ENCODE measurements at places on chromosomes 4 and X. TPM values are rescaled to one million over a fixed set of nuclear protein-coding genes. Genes with fewer than 3 reads are reported as not detected.

HOPX gene
- 27.5 TPM for total RNA-seq

SPANXA2 gene
- total RNA-seq: not detected

EGF gene
- not detected for total RNA-seq

KIT gene
- total RNA-seq: 2.6 TPM

STK26 gene
- total RNA-seq: 37.8 TPM

DNA sequence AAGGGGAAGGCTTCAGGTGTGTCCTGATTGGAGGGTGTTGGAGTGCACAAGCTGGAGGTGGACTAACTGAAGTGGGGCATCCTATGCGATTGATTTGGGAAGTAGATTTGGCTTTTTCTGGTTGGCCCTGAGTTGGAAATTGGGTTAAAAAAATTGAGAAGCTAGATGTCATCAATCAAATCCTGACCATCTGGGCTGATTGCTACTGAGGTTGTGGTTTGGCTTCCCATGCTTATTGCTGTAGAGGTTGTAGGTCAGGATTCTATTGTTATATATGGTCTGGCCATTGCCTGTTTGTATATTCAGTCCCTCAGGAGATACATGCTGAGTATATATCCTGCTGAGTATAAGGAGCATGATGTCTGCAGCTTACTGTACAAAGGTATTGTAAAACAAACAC lies 7.7 kb upstream of the ZNF81 start:
- H3K27ac ChIP-seq: no peak overlapping the region
- no peaks in the 10 kb centered on the region for H3K4me1 ChIP-seq
- DNase-seq: no peak
- H3K27me3 ChIP-seq: no peaks in the 10 kb centered on the region

- H3K4me3 ChIP-seq: no peak overlapping the region
- H3K27ac ChIP-seq: no peak overlapping the region
- no peaks in the 10 kb centered on the region for H3K4me1 ChIP-seq
- H3K36me3 ChIP-seq: no peaks in the 10 kb centered on the region
- no peaks in the 10 kb centered on the region for H3K27me3 ChIP-seq
Measured at GRCh38 chr4:174681723-174682300, 147.2 kb downstream of the GLRA3 start.

DNA sequence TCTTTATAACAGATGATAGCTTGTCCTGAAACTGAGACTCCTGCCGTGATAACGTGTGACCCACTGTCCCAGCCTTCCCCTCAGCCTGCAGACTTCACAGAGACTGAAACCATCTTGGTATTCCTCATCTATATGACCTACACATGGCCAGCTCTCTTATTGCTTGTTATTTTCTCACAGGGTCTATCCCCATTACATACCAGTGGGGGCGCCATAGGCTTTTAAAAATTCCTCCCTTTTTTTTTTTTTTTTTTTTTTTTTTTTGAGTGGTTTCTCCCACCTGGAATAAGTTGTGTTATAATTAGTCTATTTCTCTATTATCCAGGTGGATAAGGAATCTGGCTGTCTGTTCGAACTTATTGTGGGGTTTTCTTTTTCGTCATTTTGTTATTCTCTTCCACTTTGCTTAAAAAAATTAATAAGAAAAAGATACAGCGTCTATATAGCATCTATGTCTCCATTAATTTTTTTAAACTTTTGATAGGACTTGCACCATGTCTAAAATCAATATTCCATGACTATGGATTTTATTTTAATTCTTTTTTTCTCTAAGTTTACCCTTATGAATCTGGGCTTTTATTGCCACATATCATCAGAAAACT lies 47.2 kb downstream of the GYG2 start:
- no peak overlapping the region for H3K4me3 ChIP-seq
- no peaks in the 10 kb centered on the region for H3K27me3 ChIP-seq
- H3K4me1 ChIP-seq: no peaks in the 10 kb centered on the region
- DNase-seq: no peak
- no peaks in the 10 kb centered on the region for H3K36me3 ChIP-seq
- no peak overlapping the region for H3K27ac ChIP-seq

DNA sequence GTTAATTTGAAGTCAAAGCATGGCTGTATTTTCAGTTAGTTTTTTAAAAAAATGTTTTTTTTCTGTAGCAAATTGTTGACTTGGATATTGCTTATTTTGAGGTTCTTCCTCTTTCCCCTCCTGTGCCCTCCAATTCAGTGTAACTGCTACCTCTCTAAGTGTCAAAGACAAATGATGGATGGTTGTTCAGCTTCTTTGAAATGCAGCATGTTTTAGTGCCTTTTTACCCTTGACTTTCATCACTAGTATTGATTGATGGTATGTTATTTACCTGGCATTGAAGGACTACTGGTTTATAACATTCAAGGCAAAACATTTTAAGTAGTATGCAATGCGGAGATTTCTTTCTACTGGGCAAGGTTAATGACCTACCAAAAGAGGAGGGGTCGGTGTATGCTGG lies 281.0 kb upstream of the FAT1 start:
- H3K4me3 ChIP-seq: no peak overlapping the region
- no peaks in the 10 kb centered on the region for H3K27me3 ChIP-seq
- no peaks in the 10 kb centered on the region for H3K4me1 ChIP-seq
- no peak for DNase-seq

- H3K36me3 ChIP-seq: no peaks in the 10 kb centered on the region
- H3K4me1 ChIP-seq: no peaks in the 10 kb centered on the region
- peaks cover 5% of the 10 kb centered on the region for H3K27me3 ChIP-seq
- H3K27ac ChIP-seq: no peak overlapping the region
Measured at GRCh38 chrX:39826813-39827543, 270.8 kb downstream of the BCOR start.

- H3K4me3 ChIP-seq: no peak overlapping the region
- no peak for DNase-seq
- H3K36me3 ChIP-seq: no peaks in the 10 kb centered on the region
- H3K27me3 ChIP-seq: no peaks in the 10 kb centered on the region
- no peak overlapping the region for H3K27ac ChIP-seq
Measured at GRCh38 chr4:71294301-71294700, 44.5 kb upstream of the SLC4A4 start.

DNA sequence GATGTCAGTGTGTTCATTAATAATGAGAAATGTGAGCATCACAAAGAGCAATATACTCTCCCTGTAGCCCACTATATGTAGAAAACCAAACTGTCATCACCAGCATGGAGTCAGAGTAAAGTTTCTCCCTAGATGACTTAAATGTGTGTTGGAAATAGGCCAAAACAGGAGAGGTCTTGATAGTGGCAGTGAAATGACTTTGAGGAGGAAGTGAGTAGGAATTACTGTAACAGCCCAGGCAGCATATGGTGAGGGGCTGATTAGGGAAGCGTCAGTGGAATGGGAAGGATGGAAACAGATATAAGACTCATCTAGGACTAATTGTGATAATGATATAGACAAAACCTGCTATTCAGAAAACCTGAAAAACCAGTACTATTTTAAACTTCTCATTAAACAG lies 83.9 kb downstream of the ATXN3L start:
- H3K27me3 ChIP-seq: no peaks in the 10 kb centered on the region
- no peak for DNase-seq
- H3K4me1 ChIP-seq: no peaks in the 10 kb centered on the region
- no peaks in the 10 kb centered on the region for H3K36me3 ChIP-seq
- no peak overlapping the region for H3K4me3 ChIP-seq
- H3K27ac ChIP-seq: no peak overlapping the region

DNA sequence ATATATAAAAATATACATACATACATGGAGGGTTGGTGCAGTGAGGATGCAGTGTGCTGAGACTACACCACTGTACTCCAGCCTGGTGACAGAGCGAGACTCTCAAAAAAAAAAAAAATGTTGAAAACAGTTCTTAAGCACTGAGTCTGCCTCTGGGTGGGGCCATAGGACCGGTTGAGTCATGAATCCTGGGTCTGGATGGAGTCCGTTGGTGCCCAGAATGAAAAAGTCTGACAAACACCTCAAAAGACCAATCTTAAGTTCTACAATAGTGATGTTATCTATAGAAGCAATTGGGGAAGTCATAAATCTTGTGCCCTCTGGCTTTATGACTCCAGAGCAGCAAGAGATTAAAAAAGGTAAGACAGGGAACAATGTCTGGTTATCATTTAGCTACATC lies 70.4 kb downstream of the FGFBP1 start:
- no peaks in the 10 kb centered on the region for H3K4me1 ChIP-seq
- no peak overlapping the region for H3K4me3 ChIP-seq
- DNase-seq: no peak
- H3K27me3 ChIP-seq: no peaks in the 10 kb centered on the region
- H3K27ac ChIP-seq: no peak overlapping the region
- H3K36me3 ChIP-seq: no peaks in the 10 kb centered on the region

GRCh38 chr4:149801416-149801815 lies 14.2 kb downstream of the IQCM start:
- DNase-seq: no peak
- H3K4me3 ChIP-seq: no peak overlapping the region
- no peaks in the 10 kb centered on the region for H3K27me3 ChIP-seq
- H3K27ac ChIP-seq: no peak overlapping the region
- H3K36me3 ChIP-seq: no peaks in the 10 kb centered on the region

DNA sequence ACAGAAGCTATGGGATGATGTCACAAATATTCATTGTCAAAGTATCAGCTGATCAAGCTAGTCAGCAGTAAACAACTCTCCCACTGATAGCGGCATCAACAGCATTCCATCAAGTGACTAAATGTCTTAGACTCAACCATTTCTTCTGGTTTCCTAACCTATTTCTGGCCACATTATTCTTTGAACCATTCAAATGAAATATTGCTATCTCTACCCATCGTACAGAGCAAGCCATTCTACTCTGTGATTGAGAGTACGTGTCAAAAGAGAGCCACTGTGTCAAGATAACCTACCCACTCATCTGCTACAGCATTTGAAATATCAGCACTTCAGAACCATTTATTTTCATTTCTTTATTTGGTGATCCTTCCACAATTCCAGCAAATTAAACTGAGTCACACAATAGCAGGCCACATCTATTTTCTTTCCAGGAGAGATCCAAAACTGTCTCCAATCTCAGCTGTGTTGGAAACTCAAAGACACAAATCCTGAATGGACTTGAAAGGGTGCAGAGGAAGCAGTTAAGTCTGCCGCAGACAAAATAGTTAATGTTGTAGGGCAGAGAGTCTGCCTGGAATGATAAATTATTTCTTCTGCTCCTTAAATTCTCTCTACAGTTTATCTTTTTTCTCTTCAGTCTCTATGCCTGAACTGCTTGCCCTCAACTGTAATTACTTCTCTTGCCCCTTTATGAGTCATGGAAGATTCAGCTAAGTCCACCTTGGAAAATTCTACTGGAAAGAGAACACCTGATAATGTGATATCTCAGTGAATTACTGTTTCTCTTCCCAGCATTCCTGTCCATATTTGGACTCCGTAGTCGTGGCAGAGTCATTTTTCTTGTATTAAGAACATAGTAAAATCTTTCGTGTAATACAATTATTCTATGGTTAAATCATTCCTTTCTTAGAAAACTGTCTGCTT lies 364.8 kb downstream of the PDGFC start:
- no peak for DNase-seq
- H3K36me3 ChIP-seq: no peaks in the 10 kb centered on the region
- H3K4me1 ChIP-seq: no peaks in the 10 kb centered on the region
- no peak overlapping the region for H3K27ac ChIP-seq
- H3K27me3 ChIP-seq: no peaks in the 10 kb centered on the region
- no peak overlapping the region for H3K4me3 ChIP-seq

DNA sequence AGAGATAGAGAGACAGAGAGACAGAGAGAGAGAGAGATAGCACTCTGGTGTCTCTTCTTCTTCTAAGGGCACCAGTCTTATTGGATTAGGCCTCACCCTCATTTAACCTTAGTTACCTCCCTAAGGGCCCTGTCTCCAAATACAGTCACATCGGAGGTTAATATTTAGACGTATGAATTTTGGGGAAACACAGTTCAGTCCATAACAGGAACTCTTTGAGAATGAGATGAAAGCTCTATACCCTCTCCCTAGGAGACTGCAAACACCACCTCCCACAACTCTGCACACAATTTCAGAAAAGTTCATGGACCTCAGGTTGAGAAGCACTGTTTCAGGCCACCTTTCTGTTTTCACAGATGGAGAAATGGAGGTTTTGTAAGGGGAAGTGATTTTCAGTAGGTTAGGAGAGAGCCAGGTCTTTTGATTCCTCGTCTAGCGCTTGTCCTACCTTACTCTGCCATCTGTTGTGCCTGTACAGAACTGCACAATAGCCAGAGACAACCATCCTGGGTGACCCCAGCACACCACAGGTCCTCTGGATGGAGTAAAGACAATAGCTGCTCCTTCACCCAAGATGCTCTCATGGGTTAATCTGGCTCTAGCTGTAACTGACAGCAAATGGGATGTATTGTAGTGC lies 16.9 kb upstream of the LOC101059915 start:
- H3K4me1 ChIP-seq: peaks cover 4% of the 10 kb centered on the region
- no peak for DNase-seq
- no peak overlapping the region for H3K4me3 ChIP-seq
- H3K27me3 ChIP-seq: no peaks in the 10 kb centered on the region
- no peak overlapping the region for H3K27ac ChIP-seq

GRCh38 chrX:153861151-153861550 lies 24.8 kb downstream of the L1CAM start:
- no peak overlapping the region for H3K27ac ChIP-seq
- H3K4me1 ChIP-seq: peaks cover 13% of the 10 kb centered on the region
- peaks cover 4% of the 10 kb centered on the region for H3K27me3 ChIP-seq
- H3K36me3 ChIP-seq: no peaks in the 10 kb centered on the region

GRCh38 chr4:151912632-151913031 lies 151.8 kb upstream of the GATB start:
- H3K4me3 ChIP-seq: no peak overlapping the region
- H3K27me3 ChIP-seq: no peaks in the 10 kb centered on the region
- H3K4me1 ChIP-seq: no peaks in the 10 kb centered on the region
- H3K27ac ChIP-seq: no peak overlapping the region
- no peaks in the 10 kb centered on the region for H3K36me3 ChIP-seq

DNA sequence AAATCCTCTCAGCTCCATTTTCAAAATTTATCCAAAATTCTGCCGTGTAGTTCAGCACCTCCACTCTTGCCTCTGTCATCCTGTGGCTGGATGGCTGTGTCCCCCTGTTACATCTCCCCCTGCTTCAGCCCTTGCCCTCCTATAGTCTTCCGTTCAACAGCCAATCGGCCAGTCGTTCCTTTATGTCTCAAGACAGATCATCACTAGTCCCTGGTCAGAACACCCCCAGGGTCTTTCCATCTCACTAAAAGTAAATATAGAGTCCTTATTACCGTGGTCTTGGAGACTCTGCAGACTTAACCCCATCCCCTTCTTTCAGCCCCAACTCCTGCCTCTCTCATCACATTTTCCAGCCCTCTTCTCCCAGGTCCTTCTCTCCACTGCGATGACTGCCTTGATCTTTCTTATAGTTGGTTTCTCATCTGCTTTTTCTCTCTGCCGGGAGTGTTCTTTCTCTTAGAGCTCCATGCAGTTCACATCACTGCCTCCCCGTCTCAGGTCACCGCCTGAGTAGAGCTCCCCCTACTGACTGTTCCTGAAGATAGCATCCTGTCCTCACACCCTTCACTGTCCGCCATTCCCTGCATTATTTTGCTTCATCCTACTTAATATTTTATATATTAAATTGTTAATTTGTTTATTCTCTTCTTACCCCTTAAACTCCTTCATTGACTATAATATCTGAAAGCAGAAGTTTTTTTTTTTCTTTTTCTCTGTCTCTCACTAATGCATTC lies 736.9 kb upstream of the MAGEB2 start:
- no peaks in the 10 kb centered on the region for H3K36me3 ChIP-seq
- no peaks in the 10 kb centered on the region for H3K4me1 ChIP-seq
- no peaks in the 10 kb centered on the region for H3K27me3 ChIP-seq
- no peak overlapping the region for H3K4me3 ChIP-seq
- DNase-seq: no peak
